ENCODE measurements at places on chromosomes 4 and X. TPM values are rescaled to one million over a fixed set of nuclear protein-coding genes. Genes with fewer than 3 reads are reported as not detected.

Gene PHKA1
- 6.1 TPM for total RNA-seq

Gene AVPR2
- total RNA-seq, result 0.11 TPM

Gene TCEAL8
- 120 TPM for total RNA-seq

Gene RIBC1
- total RNA-seq, result 1.8 TPM

Gene H2BW2
- total RNA-seq, result not detected

Gene TCEAL6
- 5.1 TPM for total RNA-seq

Gene CT45A2
- total RNA-seq, result not detected

Gene CORIN
- total RNA-seq, result 1.7 TPM

GRCh38 chr4:154082760-154083535 lies 294.1 kb upstream of the SFRP2 start:
- no peak for DNase-seq

DNA sequence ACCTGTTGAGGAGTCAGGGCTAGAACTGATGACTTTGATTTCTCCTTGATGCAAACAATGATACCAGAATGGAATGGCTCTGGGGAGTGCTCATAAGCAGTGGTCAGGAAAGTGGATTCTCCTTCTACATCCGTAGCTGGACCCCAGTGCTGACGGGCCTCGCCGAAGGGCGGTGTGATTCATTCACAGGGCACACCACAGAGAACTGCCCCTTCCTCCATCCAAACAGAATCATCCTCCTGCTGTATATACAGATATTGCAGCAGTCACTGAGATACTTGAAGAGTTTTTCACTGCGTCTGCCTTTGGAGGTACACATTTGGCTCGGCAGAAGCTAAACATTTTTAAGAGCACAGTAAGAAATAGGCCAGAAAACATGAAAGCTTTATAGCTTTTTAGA lies 7.3 kb upstream of the DCTD start:
- no peak for DNase-seq

- DNase-seq, result no peak
Measured at GRCh38 chr4:100060765-100061416, 110.8 kb upstream of the H2AZ1 start.

DNA sequence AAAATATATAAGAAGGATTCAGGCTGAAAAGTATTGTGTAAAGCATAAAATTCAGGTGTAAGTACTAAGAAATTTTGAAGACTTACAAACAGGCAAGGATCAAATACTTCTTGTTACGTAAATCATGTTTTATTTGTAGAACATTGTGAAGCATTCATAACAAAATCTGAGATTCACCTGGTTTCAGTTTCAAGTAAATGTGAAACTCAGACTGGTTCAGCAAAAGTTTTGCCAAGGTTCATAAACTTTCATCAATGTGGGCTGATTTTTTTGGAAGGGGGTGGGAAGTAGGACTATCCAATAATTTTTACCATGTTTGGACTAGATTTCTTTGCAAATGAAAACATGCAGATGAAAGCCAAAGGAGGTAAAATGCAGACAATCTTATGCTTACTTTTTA lies 527.7 kb downstream of the ANKRD50 start:
- no peak for DNase-seq

GRCh38 chr4:14772388-14772787 lies 229.9 kb upstream of the CPEB2 start:
- no peak for DNase-seq

- no peak for DNase-seq
Measured at GRCh38 chrX:151363316-151363715, 33.7 kb upstream of the VMA21 start.

GRCh38 chr4:96986816-96987215 lies 1146.9 kb downstream of the PDHA2 start:
- no peak for DNase-seq

DNA sequence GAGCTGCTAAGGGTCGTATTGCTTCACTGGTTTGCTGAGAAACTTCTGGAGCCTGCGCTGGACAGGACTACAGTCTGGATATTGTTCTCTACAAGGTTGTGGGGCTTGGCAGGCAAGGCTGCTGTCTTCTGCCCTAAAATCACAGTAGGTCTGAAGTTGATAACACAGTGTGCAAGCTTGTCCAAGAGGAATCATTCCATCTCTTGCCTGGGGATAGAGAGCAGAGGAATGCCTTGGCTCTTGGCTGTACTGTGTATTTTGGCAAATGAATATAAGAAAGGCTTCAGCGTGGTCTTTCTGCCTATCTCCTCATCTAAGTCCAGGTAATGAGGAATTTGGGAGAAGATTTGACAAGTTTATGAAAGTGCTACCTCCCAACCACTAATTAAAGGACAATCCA lies 9.4 kb upstream of the RASL11B start:
- DNase-seq, result no peak

DNA sequence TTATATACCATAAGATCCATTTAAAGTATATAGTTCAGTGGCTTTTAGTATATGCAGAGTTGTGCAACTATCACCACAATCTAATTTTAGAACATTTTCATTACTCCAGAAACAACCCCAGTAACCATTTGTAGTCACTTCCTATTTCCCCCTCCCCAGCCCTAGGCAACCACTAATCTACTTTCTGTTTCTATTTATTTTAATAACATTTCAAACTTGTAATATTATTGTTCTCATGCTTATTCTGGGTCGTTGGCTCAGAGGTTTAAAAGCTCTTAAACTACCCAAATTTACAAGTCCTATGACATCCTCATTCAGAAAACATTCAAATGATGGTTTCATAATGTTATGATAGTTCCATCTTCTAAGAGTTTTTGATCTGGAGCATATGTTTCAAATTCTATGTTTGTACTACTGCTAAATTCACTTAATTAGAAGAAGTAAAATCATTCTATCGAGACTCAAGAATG lies 18.4 kb downstream of the XIAP start:
- no peak for DNase-seq

DNA sequence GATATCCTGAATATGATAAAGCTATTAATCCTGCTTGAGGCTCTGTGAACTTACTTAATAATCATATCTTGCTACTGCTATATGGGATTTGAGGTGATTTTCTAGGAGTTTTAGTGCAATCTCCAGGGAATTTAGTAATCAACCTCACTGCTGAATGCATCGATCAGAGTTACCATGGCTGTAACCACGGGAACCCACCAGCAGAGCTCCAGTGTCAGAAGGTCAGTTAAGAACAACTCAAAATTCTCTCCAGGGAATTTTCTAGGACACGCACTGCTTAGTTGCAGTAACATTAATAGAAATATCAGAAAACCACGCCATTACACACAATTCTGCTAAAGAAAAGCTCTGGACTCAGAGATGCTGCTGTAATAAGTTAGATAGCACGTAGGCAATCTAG lies 1477.2 kb upstream of the TENM3 start:
- DNase-seq, result peak; percentile 17

- DNase-seq, result no peak
Measured at GRCh38 chrX:153981771-153982533, 9.4 kb downstream of the TMEM187 start.

GRCh38 chr4:173821036-173821435 lies 291.0 kb upstream of the HAND2 start:
- no peak for DNase-seq

GRCh38 chr4:11514779-11515419 lies 86.2 kb upstream of the HS3ST1 start:
- DNase-seq, result peak; percentile 31

DNA sequence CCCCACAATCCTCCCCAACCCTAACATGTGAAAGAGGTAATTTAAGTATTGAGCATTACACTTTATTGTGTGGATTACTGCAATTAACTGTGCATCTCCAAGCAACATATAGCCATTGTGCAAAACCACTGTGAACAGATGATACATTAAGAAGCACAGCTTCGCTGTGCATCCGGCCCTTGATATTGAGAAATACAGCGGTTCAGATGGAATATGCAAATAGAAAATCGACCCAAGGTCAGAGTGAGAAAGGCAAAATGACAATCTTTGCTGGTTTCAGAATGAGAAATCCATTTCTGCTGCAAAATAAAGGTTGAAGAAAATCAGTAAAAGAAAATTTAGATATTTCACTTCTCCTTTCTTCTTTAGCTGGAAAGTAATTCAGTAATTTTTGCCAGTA lies 805.9 kb upstream of the GRID2 start:
- DNase-seq, result no peak

GRCh38 chrX:103510031-103510430 lies 9.3 kb downstream of the RAB40A start:
- no peak for DNase-seq

DNA sequence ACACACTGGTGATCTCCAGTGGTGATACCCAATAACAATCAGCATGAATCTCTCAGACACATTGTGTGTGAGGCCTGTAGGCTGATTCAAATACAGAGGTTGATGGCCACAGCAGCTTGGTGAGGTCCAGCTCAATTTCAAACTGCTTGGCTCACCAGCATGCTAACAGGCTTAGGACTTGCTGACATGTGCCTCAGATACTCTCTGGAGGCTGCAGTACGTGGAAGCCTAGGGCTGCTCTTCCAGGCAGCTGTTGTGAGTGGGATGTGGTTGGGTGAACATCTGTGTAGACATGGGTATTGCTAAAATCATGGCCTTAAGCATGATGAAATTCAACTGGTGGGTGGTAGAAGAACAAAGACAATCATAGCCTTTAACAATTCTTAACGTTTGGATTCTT lies 4.3 kb downstream of the CXCL9 start:
- no peak for DNase-seq

- no peak for DNase-seq
Measured at GRCh38 chrX:44400588-44400987, 57.1 kb upstream of the EFHC2 start.

DNA sequence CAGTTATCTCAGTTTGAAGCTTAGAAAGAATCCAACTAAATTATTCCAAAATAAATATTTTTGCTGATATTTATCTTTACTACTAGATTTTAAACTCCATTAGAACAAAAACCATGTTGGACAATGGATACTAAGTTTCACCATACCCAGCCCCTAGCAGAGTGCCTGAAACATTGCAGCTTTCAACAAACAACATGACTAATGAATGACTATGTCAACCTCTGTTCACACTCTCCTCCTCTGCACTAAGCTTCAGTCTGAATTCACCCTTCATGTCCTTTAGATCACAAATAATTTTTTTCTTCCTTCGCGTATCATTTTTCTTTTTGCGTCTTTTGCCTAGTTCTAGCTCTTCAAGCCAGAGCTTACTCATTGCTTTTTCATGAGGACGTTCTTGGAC lies 315.2 kb downstream of the PCDH10 start:
- DNase-seq, result no peak

GRCh38 chrX:68598841-68599240 lies 48.6 kb upstream of the STARD8 start:
- DNase-seq, result no peak

GRCh38 chr4:110372485-110372884 lies 103.5 kb upstream of the ENPEP start:
- DNase-seq, result no peak

- DNase-seq, result no peak
Measured at GRCh38 chr4:34850421-34850820, 1393.9 kb downstream of the ARAP2 start.

- DNase-seq, result no peak
Measured at GRCh38 chrX:38657562-38657961, 96.2 kb downstream of the TSPAN7 start.

DNA sequence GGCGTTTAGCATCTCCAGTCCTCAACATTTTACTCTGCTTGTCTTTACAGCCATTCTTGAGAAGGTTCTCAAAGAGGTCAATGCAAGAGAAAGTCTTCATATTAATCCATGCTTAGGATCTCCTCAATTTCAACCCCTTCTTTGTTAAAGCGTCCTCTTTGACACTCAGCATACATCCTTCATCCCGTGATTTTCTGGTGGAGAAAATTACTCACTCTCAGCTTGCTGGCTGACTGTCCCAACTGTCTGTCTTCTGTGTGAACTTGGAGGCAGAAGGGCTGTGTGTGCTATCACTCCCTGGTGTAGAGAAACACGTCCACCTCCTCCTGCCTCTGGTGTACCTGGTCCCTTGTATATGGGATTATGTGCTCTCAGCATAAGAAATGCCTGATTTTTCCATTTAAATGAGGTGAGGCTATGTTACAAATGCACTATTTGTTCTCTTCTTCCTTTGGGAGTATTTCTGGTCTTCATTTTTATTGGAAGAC lies 57.8 kb downstream of the GALNT7 start:
- no peak for DNase-seq
